ENCODE measurements at places on chromosomes 11 and 22.
A peak's percentile ranks its signal among the peaks of the same experiment; 100 is the strongest.

DNA sequence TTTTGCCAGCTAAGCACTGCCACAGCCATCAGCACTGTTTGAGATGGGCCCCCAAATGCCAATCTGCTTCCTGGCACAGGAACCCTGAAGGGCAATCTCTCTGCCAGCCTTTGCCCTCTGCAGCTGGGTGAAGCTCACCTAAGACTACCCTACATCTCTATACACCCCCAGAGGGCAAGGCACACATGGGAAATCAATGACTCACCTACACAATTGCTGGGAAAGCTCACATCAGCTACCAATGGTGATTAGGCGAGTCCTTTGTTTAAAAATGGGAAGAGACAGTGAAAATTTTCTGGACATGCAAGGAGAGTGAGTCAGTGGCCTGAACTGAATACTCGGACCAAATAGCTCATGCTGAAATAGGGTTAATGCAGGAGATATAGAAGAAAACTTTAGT, 12.6 kb upstream of the PRDM11 start:
- DNase-seq, result no peak

DNA sequence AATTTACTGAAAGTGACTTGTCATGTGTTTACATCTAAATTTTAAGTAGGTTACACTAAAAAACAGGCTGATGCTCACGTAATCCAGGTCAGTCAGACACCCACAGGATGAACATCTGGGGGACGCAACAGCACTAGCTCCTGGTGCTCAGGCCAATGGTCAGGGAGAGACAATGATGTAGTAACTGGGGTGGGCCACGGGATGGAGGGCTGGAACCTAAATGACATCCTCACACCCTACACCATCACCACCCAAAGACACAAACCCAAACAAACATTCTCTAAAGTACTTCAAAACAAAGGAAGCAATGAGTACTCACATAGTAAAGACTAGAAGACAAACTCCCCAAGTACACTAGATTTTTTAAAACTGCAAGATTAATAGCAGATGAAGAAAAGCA, 53.5 kb upstream of the SLC25A1 start:
- DNase-seq, result no peak

DNA sequence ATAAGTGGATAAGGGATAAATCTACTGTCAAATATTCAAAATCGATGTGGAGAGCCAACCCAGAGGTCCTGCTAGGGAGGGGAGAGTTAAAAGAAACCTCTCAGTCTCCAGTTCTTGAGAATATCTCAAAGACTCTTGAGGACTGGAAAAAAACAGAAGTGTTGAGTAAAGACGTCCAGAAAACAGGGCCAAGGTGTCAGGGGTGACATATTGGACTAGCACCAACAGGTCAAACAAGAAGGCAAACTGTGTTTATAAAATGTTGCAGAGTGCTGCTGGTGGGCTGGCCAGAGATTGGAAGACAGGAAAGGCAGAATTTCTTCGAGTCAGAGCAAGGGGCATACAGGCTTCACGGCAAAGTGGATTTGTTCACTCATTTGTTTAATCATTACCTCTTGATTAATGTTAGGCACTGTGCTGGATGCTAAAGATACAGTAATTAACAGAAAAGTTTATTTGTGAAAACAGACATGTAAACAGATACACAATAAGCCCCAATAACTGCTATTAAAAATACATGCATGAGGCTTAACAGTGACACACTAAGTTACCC, 33.7 kb upstream of the SMPD1 start:
- no peak for DNase-seq

DNA sequence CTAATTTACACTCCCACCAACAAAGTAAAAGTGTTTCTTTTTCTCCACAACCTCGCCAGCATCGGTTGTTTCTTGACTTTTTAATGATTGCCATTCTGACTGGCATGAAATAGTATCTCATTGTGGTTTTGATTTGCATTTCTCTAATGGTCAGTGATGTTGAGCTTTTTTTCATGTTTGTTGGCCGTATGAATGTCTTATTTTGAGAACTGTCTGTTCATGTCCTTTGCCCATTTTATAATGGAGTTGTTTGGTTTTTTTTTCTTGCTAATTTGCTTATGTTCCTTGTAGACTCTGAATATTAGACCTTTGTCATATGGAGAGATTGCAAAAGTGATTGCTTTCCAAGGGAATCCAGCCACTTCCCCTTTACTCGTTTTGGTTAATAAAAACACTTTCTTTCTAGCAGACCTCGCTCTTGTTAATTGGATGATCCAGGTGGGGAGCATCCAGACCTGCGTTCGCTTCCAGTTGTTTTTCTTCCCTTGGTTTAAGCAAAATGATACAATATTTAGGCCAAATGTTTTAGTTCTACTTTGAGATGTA, 17.1 kb upstream of the APOL4 start:
- no peak for DNase-seq

DNA sequence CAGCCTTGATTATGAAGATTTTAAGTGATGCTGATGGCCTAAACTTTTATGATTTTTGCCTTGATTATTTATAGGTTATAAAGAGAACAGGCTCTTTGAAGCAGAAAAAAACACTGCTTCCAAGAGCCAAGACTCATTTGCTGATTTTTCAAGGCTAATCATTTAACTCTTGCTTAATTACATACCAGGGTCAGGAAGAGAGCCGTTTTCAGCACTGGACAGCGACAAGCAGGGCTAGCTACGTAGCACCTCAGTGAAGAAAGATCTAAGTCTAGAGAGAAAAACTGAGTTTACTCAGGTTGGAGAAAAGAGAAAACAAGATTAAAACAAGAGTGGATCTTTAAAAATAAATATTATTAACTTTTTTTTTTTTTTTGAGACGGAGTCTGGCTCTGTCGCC, 615.4 kb upstream of the B3GAT1 start:
- no peak for DNase-seq

- DNase-seq, result no peak
Measured at GRCh38 chr11:85759915-85760314, 51.0 kb downstream of the SYTL2 start.

DNA sequence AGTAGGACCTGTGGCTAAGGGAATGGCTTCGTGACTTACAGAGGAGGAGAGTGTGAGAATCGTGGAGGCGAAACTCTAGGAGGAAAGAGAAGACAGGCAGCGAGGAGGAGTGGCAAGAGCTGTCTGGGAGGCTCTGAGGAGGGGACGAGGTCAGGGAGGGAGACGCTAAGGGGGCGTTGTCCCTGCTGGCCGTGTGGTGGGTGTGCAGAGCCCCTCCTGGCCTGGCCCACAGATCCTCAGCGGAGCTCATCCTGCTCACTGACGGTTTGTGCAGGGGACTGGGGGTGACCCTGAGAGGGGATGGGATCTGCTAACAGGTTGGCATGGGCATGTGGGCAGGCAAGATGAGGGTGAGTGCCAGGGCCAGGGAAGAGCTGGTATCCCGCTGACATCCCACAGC, 56.5 kb upstream of the PRR5 start:
- DNase-seq, result no peak

- DNase-seq, result no peak
Measured at GRCh38 chr11:68783216-68783821, 32.0 kb upstream of the TESMIN start.

DNA sequence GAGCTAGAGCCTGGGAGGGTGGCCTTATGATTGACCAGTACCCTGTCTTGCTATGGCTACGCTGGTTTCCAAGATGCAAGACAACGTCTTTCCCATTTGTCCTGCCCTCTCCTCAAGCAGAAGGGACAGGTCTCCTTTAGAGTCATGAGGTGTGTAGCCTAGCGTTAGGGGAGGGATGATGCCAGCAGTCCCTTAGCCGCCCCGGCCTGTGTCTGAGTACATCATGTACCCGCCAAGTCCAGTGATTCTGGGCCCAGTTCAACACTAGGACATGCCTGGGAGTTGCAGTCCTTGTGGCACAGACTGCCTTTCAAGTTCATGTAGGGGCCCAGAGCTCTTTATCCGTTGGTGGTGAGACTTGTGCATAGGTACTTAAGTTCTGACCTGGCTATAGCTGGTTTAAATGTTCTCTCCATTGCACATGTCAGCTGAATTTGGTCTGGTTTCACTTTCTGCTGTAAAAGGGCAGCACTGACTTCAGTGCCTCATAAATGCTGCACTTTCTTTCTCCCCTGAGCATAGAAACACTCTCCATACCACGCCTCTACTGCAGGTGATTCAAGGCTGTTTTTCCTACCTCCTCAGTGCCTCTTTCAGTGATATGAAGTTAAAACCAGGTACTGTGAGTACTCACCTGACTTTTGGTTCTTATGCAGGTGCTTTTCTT, 151.1 kb downstream of the METTL15 start:
- no peak for DNase-seq

- DNase-seq, result no peak
Measured at GRCh38 chr11:78315724-78316123, 101.9 kb downstream of the GAB2 start.

- peak; percentile 33 for DNase-seq
Measured at GRCh38 chr11:32706985-32707741, 87.3 kb downstream of the CCDC73 start.

DNA sequence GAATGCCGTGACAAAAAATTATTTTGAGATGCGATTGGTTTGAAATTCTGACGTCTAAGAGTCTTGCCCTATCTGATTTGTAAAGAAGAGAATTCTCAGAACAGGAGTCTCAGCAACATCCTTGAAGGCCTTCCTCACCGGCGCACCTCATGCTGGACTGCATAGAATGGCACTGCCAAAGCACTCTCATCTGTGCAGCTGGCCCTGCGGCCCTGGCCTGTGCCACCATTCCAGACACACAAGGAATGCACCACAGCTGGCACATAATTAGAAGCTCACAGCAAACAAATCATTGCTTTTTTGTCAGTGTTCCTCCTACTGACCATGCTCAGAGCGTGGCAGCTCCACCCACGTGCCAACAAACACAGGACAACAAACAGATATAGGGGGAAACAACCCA, 166.0 kb downstream of the KIRREL3 start:
- DNase-seq, result no peak

GRCh38 chr11:8867931-8868631, 42.9 kb upstream of the AKIP1 start:
- DNase-seq, result no peak

DNA sequence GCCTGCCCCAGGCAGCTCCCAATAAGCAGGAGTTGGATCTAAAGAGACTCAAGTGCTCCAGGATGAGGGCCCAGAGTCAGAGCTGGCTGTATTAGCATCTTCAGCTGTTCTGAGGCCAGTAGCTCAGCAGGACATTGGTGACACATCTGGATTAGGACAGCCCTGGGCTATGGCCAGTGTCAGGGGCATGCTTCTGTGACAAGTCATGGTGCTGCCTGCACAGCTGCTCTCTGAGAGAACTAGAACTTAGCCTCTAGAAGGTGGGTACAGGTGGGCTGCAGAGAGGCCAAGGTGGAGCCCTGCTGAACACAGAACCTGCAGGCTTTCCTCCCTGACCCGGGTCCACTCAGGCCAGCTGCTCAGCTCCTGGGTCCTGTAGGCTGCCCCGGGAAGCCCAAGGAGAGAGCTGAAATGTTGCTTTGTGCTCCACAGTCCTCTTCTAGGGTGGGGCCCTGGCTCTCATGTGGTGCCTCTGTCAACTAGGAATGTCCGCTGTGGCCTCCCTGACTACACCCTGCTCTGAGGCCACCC, 426.9 kb downstream of the SOX6 start:
- no peak for DNase-seq

- DNase-seq, result no peak
Measured at GRCh38 chr11:126589492-126589803, 234.0 kb downstream of the ST3GAL4 start.

- DNase-seq, result no peak
Measured at GRCh38 chr11:70523384-70524095, 125.2 kb downstream of the CTTN start.

GRCh38 chr11:47725442-47726117, 10.4 kb upstream of the AGBL2 start:
- DNase-seq, result no peak

DNA sequence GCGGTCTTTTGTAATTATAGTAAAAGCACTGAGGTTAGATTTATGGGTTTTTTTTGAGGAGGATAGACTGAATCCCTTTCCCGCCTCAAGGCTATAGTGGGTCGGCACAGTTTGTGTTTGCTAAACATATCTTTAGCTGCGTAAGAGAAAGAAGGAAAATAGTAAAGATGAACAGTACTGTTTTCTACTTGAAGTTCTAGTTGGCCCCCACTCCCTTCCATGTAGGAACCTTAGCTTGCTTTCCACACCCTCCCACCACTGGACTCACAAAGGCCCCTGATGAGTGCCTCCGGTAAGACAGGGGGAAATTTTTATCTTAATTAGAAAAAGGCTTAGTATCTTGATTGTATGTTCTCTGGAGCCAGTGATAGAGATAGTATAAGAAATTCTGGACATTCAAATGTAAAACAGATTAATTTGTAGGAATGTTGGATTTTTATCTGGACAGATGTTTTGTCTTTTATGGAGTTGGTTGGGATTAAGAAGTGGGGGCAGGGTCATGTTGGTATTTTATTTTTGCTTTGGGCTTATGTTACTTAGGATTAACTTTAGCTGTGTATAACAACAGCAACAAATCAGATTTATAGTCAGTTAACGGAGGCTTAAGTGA, 49.4 kb downstream of the PTPRJ start:
- no peak for DNase-seq

GRCh38 chr22:29840498-29840897, 2.4 kb upstream of the ASCC2 start:
- DNase-seq, result no peak

DNA sequence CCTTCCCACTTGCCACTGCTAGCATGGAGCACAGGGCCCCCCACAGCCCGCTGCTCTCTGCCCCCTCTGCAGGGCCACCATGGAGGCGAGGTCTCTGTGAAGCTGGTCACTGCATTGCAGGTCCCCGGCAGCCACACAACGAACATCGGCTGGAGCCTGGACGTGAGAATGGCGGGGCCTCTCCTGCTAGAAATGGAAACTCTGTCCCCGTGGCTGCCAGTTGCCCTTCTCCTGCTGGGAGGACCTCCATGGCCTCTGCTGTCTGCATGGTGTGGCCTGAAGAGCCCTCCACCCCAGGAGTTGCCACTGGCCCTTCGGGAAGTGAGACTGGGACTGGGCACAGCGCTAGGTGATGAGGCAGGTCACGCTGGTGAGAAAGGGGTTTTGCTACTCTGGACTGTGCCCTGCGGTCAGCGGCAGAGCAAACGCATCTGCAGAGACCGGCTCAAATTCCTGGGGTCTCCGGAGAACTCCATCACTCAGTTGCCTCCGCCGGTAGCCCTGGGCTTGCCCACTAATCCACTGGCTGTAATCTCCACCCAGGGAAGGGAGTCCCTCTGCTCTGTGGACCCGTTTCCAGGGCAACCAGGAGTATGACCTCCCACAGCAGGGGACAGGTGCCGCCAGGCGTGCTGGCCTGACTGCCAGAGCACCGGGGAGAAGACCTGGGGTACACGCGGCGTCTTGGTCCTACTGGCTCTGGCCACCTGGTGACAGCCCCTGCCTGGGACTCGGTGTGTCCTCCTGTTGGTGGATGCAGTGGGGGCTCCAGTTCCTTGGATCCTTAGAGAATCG, 806.3 kb downstream of the BRD1 start:
- DNase-seq, result no peak

GRCh38 chr11:8601376-8602133, 7.5 kb upstream of the STK33 start:
- DNase-seq, result no peak

All from epithelial cell of prostate (primary cell).